ENCODE measurements at places on chromosomes 4 and X. TPM values are rescaled to one million over a fixed set of nuclear protein-coding genes. Genes with fewer than 3 reads are reported as not detected.

ATP2B3 gene
- total RNA-seq, result 0.16 TPM

PPP4R3C gene
- 2.7 TPM for total RNA-seq

CWH43 gene
- total RNA-seq, result not detected

RNF128 gene
- 1.5 TPM for total RNA-seq

GBA3 gene
- total RNA-seq, result 5.1 TPM

ZXDA gene
- total RNA-seq, result 5.2 TPM

MTMR1 gene
- total RNA-seq, result 57.2 TPM

APOOL gene
- total RNA-seq, result 10.5 TPM

GLRB gene
- total RNA-seq, result 4.4 TPM

RXFP1 gene
- 0.81 TPM for total RNA-seq

EDA2R gene
- total RNA-seq, result 3.1 TPM

SMIM31 gene
- not detected for total RNA-seq

ABLIM2 gene
- total RNA-seq, result 6.9 TPM

Data from testis (tissue), 5 donors.